ENCODE measurements at places on chromosomes 6 and 20.

- no peak for DNase-seq
Measured at GRCh38 chr6:106446287-106446885, 85.9 kb downstream of the CRYBG1 start.

DNA sequence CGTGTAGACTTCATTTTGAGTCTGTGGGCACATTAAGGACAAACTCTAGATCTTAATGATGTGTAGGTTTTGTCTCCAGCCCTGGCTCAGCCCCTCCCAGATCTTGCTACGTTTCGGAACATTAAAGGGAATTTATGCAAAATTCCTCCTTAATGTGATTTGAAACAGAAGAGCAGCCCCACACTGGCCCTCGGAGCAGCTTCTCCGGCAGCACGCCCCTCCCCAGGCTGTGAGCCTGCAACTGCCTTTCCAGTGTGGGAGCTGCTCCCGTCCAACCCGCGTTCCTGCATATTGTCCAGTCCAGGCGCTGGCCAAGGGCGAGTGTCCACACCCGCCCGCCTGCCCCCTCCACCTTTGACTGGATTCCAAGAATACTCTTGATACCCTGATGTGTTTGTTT is 257.2 kb downstream of the TAF4 start:
- no peak for DNase-seq

- DNase-seq = no peak
Measured at GRCh38 chr6:106731843-106732160, 102.4 kb downstream of the QRSL1 start.

GRCh38 chr6:66561479-66561878 is 854.5 kb upstream of the EYS start:
- no peak for DNase-seq

GRCh38 chr20:59806578-59806975 is 126.9 kb downstream of the SYCP2 start:
- DNase-seq = no peak

GRCh38 chr20:33689973-33690372 is 3.8 kb upstream of the E2F1 start:
- DNase-seq = peak; percentile 50

DNA sequence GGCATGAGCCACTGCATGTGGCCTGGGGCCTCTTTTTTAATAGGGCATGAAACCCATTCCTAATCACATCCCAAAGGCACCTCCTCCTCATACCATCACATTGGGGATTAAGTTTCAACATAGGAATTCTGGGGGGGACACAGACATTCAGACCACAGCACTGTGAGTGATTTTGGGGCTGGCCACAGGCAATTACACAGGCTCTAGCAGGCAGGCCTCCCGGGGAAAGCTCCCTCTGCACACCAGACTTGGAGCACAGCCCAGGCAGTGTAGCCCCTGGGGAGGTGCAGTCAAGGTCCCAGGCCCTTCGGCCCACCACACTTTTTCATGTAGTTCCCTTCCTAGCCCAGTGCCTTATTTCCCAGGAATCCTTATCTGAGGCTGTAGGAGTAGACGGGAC is 5.5 kb downstream of the SFT2D1 start:
- DNase-seq = no peak

GRCh38 chr6:81553216-81553615 is 199.3 kb downstream of the TENT5A start:
- no peak for DNase-seq

DNA sequence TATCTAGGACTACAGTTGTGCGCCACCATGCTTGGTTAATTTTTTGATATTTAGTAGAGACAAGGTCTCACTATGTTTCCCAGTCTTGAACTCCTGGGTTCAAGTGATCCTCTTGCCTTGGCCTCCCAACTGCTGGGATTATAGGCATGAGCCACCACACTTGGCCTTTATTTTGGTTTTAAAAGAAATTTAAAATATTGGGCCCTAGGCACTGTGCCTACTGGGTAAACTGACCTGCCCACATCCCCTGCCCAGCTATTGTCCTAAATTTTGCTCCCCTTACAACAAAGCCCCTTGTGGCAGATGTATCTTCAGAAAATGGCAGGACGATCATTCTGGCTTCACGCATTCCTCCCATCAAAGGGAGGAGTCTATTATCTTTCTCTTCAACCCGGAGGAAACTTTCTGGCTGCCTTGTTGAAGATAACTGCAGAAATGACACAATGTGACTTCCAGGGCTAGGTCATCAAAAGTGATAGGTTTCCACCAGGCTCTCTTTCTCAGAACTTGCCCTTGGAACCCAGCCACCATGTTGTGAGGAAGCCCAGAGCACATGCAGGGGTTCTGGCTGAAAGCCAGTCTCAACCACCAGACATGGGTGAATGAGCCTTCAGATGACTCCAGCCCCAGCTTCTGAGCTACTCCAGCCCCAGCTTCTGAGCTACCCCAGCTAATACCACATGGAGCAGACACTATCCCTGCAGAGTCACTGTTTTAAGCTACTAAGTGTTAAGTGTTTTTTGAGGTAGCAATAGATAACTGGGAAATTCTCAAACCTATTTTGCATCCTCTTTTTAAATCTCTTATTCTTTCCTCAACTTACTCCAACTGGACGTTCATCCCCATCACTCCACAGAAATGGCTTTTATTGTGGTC is 4.6 kb upstream of the GUCA1B start:
- no peak for DNase-seq

GRCh38 chr20:49132995-49133478 is 55.1 kb downstream of the STAU1 start:
- no peak for DNase-seq

DNA sequence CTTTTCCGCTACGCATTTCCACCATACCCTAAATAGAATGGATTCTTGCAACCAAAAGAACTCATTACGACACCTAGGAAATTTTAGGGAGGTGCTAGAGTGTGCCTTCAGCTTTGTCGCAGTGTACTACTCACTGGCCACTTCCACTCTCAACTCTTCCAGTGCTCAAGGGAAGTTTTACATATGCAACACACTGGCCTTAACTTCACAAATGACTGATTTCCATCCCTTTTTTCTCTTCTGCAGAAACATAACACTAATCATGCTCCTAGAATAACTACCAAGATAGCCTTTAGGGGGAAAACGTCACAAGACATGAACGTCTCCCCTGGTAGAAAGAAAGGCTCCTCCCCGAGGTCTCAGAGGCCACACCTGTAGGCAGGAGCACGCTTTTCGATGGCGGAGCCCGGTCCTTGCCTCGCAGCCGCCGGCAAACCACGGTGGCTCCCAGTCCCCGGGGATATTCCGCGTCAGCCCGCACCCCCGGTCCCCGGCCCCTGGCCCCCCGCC is 584 bp downstream of the LYRM4 start:
- peak; percentile 64 for DNase-seq

DNA sequence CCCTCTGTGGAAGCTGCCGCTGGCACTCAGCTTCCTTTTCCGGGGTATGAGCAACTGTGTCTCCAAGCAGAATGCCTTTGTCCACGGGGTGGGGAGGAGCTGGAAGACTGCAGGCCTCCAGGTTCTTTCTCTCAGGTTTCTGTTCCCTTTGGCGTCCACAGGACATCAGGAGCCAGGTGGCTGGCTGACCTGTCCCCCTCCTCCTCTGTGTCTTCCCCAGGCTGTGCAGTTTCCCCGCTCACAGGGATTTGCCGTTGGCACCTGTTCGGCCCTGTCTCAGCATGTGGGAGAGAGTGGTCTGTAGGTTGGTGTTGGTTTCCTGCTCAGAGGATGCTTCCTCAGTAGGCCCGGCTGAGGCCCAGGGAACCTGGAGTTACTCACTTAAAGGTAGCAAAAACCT is 43.5 kb downstream of the CDS2 start:
- DNase-seq = no peak

GRCh38 chr6:44396968-44397367 is 9.5 kb downstream of the CDC5L start:
- no peak for DNase-seq

DNA sequence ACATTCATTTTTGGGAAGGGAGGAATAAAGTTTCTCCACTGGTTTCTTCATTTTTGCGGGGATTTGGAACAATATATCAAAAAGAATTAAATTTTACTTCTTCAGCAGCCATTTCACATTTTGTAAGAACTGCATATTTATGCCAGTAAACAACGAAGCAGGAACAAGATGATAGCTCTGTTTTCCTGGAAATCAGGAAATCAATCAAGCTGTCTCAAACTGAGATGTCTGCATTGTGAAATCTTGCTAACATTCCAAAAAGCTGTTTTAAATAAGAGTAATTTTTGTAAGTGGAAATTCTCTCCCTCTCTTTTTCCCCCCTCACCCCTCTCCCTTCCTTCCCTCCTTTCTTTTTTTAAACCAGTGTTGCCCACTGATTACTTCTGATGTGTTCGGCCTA is 20.0 kb downstream of the MAPK13 start:
- no peak for DNase-seq

GRCh38 chr6:3453413-3454272 is 3.2 kb downstream of the SLC22A23 start:
- no peak for DNase-seq

DNA sequence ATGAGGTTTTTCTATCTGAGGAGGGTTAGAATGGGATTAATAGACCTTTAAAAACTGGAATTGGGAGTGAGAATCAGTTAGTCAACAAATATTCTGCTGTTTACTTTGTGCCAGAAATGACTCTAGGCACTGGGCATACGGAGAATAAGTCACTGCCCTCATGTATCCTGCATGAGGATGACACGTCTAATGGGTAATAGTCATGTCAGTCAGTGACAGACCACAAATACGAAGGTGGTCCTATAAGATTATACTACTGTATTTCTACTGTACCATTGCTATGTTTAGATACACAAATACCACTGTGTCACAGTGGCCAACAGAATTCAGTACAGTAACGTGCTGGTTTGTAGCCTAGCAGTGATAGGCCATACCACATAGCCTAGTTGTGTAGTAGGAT is 30.7 kb downstream of the ZFAND3 start:
- no peak for DNase-seq

- DNase-seq = no peak
Measured at GRCh38 chr20:3209946-3210317, 634 bp downstream of the ITPA start.

DNA sequence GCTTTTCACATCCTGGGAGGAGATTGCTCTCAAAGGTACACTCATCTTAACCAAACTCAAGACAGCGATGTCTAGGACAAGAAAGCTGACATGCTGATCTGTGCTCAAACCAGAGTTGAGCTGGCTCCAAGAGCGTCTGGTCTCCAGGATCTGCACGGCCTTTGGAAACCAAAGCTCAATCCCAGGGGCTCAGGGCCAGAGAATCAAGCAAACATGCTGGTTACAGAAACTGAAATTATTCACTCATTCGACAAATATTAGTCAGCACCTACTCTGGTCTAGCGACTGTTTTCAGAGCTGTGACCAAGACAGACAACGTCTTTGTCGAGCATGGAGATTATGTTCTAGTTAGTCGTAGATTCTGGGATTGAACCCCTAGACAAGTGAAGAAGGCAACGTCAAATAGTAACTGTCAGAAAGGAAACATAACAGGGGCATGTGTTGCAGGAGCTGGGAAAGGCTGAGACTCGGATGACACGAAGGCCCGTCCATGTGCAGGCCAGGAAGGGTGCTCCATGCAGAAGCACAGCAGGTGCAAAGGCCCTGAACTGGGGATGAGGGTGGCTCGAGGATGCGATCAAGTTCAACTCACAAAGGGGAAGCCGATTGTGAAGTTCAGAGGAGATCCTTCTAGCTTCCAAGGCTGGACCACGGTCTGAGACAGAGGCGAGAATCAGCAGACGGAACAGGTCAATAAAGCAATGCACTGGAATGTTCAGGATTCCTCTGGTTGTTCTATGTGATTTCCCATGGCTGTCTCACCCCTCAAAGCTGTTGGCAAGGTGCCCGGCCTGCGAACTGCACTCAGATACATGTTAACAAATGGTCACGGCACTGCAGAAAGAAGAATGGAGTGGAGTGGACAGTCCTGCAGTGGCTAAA is 12.5 kb upstream of the PCK1 start:
- DNase-seq = no peak

DNA sequence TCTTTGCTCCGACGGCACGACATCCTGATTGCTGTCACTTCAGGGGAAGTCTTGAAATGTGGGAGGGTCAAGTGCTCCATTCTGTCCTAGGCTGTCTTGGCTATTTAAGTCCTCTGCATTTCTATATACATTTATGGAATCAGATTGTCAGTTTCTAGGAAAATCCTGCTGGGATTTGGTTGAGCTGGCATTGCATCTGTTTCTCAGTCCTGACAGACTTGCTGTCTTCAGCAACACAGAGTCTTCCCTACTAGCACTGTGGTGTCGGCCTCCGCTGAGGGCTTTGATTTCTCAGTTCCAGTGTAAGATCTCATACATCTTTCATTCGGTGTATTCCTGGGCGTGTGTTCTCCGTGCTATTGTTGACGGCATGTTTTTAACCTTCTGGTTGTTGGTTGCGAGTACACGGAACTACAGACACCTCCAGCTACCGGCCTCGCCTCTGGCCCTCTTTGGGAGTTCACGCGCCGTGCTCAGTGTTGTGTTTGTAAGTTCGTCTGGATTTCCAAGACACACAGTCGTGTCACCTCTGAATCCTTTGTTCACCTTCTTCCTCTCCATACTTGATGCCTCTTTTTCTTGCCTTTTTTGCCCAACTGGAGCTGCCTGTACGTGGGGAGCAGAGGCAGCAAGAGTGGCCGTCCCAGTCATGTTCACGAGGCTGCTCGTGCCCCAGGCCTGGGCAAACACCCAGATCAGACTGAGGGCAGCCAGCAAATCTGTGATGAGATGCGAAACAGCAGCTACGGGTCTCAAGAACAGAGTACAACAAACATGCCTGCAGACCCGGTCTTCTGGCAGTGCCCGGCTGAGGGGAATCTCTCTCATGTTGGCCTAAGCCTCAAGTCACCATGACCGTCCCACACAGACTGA is 92.8 kb downstream of the TAF4 start:
- no peak for DNase-seq

DNA sequence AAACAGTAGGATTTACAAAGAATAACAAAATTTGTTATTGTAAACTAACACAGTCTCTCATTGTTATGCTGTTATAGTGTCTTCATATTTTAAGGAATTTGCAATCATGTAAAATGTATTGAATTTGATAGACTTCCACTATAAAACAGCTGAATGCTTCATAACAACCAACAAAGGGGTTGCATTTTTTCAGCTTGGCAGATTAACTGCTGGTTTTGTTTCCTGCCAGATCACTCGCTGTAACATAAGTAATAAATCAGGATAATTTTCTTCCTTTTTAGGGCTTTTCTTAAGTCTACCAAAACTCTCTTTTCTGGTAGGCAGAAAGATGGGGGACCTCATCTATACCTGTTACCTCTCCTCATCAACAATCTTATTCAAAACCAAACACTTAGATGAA is 169.8 kb downstream of the SAMD5 start:
- DNase-seq = no peak

GRCh38 chr6:90230548-90231215 is 66.0 kb downstream of the BACH2 start:
- no peak for DNase-seq

DNA sequence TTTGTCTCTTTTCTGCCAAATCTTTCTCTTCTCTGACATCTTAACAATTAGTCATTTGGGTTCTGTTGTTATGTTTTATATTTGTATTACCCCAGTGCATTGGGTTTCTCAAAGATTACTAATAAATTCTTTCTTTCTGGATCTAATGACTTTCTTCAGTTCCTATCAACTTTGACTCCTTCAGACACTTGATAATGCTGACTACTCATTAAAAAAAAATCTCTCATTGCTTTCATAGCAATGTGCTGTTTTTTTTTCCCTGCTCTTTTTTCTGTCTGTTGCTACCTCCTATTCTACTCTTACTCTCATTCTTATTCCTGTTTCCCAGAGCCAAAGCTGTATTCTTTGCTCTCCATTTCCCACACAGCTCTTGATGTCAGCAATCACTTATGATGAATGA is 81.3 kb upstream of the MAP3K7 start:
- DNase-seq = no peak

GRCh38 chr6:42996513-42996912 is 12.1 kb downstream of the PPP2R5D start:
- DNase-seq = no peak

- DNase-seq = no peak
Measured at GRCh38 chr20:13765299-13765698, 19.4 kb downstream of the ESF1 start.
